AG09309 (cell line): ENCODE measurements at places on chromosomes 12 and 14.

DNA sequence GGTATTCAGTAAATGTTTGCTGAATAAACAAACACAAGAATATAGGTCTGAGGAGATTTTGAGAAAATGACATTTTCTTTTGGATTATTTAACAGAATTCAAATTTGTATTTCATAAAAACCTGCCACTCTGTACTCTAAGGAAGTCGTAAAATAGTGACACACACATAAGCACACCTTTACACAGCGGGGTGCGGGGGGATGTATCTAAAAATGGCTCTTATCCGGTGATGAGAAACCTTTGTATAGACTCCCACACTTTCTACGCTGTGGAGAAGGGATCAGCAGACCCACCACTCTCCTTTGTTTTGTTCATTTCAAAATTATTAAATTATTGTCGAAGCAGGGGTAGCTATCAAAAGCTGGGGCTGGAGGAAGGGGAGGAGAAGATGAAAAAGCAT lies 58.0 kb downstream of the PEBP1 start:
- no peak for DNase-seq

DNA sequence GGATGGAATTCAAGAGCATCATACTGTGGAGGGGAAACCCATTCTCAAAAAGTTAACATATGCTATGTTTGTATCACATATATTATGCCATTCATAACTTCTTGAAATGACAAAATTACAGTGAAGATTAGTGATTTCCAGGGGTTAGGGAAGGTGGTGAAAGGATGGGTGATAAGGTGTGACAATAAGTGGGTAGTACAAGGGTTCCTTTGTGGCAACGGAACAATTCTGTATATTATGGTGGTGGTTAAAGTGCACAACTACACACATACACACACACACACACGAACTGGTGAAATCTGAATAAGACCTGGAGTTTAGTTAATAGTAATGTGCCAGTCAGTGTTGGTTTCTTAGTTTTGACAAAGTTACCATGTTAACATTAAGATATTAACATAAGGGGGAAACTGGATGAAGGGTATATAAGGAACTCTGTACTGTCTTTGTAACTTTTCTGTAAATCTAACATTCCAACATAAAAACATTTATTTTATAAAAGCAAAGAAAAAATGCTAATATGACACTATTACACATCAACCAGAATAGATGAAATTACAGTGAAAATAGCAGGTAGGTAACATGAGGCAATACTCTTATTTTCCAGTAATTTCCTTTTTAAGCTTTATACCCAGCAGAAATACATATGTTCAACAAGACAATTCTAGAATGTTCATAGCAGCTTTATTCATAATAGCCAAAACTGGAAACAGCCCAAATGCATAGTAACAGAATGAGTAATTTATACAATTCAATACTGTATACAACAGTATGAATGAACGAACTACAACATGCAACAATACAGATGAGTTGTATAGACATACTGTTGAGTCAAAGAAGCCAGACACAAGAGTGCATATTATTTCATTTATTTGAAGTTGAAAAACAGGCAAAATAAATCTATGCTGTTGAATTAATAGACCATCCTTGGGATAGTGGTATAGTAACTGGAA lies 44.0 kb upstream of the OR5AU1 start:
- DNase-seq = no peak

DNA sequence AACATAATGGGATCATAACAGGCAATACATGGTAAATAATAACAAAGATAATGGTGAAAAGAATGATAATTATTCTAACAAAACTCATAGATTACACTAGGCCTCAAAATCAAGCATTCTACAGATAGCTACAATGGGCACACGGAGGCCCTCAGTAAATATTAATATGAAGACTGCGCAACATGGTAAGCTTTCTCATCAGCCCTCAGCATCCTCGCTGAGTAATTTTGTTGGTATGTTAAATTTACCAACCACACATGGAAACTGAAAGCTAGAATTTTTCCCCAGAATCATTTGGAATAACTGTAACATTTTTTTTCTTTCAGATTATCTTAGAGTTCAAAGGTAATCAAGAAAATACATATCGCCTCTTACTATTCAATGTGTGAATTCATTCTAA lies 74.2 kb upstream of the PYGL start:
- no peak for DNase-seq

DNA sequence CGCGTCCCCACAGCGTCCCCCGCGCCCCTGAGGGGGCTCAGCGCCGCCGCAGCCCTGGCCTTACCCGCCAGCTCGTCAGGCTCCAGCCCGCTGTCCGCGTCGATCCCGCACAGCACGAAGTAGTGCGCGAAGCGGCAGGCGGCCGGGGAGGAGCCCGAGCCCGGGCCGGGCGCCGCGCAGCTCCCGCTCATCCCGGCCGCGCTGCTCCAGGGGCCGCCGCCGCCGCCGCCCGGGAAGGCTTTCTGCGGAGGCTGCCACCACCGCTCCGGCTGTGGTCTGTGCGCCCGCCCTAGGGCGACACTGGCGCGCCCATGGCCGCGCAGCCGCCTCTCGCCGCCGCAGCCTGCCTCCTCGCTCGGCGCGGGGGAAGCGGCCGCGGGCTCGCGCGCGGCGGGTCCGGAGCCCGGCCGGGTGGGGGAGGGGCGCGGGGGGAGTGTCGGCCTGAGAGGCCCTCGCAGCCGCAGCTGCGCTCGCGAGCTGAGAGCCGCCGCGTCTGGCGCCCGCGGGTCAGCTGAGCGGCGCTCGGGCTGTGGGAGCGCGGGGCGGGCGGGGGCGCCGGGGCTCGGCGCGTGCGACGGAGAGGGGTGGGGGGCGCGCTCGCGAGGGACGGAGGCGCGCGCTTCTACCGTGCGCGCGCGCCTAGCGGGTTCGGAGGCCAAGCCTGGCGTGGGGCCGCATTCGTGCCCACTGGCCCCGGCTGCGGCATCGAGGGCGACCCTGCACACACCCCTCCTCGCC lies at the start of gene DENND5B:
TSS of gene DENND5B (minus strand) at position 495 of the 738 bp plus-strand sequence. CDS start at position 191, 304 bp downstream.
- DNase-seq = no peak

DNA sequence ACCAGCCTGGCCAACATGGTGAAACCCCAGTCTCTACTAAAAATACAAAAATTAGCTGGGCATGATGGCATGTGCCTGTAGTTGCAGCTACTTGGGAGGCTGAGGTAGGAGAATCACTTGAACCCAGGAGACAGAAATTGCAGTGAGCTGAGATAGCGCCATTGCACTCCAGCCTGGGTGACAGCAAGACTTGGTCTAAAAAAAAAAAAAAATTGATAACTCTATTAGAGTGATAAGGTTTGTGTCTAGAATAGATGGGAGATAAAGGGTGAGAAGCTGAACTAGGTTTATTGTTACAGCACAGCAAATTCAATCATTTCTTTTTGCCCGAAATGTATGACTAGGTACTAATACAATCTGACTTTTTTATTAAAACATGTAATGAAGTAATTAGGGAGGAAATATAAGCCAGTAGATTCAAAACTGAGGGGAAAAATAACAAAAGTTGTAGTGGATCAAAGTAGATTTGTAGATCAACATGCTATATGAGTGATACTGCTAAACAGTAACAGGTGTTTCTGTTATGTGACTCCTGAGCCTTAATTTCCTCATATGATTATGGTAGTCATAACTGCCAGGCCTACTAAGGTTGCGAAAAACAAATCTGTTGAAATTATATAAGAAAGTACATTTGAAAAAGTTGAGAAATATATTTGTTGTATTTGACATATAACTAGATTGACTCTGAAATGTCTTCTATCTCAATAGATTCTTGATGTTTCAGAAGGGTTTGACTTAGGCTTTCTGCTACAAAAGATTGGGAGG lies 83.6 kb downstream of the WNK1 start:
- no peak for DNase-seq

DNA sequence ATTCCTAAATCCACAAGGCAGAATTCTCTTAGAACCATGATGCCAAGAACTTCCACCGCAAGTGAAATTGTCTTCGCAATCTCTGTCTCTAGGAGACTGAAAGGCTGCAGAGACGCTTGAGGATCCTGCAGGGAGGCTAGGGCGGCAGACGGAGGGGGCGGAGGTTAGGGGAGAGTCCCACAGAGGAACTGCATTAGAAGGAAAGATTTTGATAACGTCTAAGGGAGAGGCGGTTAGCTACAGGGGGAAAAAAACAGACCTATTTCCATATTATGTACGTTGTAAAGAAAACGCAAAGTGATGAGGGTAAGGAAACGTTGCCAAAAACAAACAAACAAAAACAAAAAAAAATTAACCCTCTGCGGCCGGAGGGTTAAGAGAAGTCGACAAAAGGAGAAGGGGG lies 595 bp downstream of the KLHL28 start:
- DNase-seq = no peak

DNA sequence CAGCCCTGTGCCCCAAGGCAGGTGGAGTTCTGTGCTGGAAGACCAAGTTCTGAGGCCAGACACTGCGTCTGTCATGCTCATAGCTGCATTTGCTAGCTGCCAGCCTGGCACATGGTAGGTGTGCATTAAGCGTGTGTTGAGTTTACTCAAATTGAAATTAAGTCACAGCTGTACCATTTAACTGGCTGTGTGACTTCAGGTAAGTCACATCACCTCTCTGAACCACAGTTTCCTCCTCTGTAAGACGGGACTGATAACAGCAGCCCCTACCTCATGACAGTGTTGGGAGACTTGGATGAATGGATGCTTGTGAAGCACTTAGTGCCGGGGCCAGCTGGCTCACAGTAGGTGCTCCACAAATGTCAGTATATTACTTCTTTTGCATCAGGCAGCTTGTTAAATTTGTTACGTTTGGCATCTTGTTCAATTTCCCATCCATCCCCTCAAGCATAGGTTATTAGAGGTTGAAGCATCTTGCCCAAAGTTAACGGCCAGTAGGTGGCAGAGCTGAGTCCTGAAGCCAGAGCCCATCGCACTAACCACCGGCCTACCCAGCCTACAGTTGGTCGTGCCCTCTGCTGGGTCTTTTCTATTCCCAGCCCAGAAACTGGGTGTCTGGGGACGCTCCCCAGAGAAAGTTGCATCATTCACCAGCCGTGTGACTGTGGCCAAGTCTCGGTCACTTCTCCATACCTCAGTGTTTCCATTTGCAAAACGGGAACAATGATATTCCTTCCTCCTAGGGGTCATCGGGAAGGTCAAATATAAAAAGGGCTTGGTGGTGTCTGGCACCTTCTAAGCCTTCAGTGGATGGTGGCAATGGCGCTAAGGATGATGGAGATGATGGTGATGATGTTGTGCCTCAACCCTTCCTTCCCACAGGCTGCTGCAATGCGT lies 4.5 kb downstream of the DAO start:
- no peak for DNase-seq

DNA sequence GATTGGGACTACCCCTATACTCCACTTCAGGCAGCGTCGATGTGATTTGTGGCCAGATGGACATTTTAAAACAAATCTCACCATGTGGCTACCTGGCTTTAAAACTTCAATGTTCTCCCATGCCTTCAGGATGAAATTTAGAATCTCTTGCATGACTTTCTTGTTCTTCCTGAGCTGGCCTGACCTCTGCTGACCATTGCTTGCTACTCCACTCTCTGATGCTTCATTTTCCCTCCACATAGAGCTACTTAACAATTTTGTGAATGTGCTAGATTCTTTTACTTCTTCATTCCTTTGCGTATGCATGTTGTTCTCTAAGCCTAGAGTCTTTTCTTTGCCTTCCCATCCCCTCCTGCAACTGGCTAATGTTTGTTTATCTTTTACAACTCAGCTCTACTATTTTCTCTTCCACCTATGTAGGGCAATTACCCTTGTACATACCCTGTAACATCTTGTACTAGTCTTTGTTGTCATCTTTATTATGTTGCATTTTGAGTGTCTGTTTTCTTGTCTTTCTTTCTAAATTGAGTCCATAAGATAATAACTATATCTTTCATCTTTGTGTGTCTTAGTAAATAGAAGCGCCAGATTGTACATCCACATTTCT lies 41.2 kb downstream of the YLPM1 start:
- DNase-seq = peak; percentile 20

DNA sequence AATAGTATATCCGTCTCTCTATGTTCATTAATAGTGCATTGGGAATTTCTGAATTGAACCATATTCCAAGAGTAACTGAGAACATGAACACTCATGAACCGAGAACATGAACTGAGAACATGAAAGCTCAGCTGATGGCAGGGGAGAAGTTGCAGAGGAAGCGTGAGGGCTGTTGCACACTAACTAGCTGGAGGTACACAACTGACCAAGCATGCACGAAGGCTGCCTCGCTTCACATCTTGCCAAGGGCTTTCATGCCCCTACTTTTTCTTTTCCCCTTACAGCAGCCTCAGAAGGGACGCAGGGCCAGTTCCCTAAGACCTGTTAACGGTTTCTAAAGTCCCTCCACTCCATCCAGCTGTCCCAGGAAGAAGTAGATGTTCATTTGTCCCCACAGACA lies 4.3 kb downstream of the RNASE1 start:
- DNase-seq = no peak
